Stimulated activated CD4-positive, alpha-beta T cell treated with anti-CD3 and anti-CD28 coated beads, Interleukin-15, amount 100 ng/mL, for 1 hour (primary cell): ENCODE measurements at places on chromosomes 1 and 21.

GRCh38 chr1:198119906-198120305 is 36.9 kb upstream of the NEK7 start:
- no peak for DNase-seq

GRCh38 chr1:66300972-66301451 is 232.9 kb upstream of the SGIP1 start:
- no peak for DNase-seq

- no peak for DNase-seq
Observed at GRCh38 chr1:68976916-68977610, 480.2 kb upstream of the DEPDC1 start.

DNA sequence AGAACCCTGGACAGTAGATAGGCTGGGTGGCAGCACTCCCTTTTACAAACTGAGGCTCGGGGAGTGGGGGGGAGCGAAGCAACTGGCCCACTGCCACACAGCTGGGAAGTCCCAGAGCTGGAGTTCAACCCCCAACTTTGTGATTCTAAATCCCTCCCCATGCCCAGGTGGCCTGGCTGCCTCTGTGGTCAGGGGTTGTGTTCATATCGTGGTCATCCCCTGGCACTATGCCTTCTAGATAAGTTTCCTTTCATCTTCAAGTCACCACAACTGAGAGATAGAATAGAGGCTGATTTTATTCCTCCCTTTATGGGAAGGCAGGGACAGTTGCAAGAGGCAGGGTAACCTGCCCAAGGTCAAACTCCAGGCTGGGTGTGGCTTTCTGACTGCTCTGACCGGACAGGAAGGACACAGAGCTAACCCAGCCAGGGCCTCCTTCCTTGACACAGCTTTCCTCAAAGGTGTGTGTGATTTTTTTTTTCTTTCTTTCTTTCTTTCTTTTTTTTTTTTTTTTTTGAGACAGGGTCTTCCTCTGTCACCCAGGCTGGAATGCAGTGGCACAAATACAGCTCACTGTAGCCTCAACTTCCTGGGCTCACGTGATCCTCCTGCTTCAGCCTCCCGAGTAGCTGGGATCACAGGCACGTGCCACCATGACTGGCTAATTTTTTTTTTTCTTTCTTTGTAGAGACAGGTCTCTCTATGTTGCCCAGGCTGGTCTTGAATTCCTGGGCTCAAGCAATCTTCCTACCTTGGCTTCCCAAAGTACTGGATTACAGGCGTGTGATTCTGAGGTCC is 18.4 kb upstream of the TNFRSF1B start:
- DNase-seq = no peak

- no peak for DNase-seq
Observed at GRCh38 chr1:161940866-161941591, 82.6 kb downstream of the OLFML2B start.

DNA sequence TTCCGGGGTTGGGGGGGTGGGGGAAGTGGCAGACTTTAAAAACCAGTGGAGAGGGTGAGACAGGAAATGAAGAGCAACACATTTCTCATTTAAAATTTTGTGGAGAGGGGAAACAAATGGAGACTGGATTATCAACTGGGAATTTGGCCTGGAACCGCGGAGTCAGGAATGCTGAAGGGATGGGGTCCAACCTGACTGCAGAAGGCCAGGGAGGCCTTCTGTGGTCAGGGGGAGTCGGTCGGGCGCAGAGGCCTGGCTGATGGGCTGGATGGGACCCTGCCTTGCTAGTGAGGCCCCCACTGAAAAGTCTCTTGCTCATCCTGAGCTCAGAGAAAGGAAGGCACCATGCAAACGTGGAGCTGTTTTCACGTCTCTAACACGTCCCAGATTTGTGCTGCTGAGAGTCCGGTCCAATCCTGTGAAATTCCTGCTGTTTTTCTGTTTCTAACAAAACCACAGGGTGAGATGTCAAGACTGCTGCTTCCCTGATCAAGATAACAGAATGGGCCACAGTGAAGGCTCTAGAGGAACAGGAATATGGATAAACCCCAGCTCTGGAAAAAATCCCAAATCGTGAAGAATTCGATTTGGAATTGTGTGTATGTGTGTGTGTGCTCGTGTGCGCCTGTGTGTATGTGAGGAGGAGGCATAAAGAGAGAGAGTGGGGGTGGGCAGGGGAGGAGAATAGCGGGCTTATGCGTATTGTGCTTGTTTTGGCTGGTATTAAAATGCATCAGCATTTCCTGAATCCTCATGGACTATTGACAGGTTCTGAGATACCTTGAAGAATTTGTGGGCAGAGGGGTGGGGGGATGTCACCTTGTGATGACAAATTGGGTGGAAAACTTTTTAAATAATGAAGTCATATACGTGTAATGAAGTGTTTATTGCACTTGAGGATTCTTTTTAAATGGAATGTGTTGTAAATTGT is 117.4 kb downstream of the NGF start:
- no peak for DNase-seq

DNA sequence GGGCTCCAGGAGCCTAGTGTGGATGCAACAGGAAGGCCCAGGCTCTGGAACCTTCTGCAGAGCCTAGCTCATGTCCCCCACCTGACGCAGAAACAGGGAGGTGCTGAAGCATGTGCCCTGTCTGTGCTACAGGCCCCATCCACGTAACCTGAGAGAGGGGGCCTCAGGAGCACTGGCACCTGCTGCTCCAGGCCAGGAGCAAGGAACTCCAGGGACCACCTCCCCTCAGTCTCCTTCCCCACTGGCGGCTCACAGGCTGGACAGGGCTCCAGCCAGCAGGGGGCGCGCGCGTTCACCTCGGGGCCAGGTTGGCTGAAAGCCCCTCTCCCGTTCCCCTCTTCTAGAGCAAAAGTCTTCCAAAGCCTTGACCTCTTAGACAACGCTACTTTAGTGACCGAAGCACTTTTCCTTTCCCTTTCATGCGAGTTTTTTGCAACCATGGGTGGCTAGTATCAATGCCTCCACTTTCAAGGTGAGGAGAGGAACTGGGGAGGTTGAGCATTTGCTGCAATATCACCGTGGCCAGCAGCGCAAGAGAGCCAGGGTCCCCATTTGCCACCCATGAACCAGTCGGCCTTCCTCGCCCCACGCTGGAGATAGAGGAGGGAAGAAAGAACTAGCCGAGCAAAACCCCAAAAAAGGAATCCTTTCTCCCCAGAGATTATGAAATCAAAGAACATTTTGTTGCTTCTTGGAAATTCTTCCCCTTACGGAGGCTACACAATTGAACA is 52.4 kb upstream of the GPR157 start:
- peak; percentile 46 for DNase-seq

GRCh38 chr1:154747740-154748404 is 122.2 kb downstream of the KCNN3 start:
- peak; percentile 15 for DNase-seq

- DNase-seq = no peak
Observed at GRCh38 chr1:98001764-98002163, 80.9 kb upstream of the DPYD start.

- no peak for DNase-seq
Observed at GRCh38 chr21:44017601-44018000, 5.5 kb downstream of the TRAPPC10 start.

DNA sequence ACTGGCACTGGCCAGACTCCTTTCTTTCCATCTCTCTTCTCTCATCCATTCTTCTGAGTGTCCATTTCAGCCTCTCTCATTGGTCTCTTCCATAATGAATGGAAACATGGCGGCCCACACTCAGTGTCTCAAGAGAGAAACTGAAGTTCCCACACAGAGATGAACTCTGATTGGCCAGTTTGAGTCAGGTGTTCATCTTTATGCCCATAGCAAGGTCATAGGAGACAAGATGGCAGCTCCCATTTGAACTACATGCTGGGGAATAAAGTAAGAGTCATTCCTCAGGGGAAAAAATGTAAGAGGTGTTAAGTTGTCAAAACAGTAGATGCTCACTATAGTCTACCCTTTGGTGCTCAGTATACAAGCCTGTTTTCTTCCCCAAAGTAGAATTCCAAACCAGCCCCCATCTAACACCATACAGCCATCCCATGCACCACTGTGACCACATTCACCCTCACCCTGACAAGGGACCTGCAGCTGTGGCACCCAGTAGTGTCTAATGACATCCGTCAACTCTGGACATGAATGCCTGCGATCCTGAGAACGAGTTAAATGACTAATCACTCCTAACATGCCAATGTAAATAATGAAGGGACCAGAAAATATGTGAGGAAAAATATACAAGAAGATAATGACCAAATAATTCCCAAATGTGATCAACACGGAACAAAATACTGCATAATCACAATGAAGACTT is 12.4 kb downstream of the CDA start:
- DNase-seq = no peak

DNA sequence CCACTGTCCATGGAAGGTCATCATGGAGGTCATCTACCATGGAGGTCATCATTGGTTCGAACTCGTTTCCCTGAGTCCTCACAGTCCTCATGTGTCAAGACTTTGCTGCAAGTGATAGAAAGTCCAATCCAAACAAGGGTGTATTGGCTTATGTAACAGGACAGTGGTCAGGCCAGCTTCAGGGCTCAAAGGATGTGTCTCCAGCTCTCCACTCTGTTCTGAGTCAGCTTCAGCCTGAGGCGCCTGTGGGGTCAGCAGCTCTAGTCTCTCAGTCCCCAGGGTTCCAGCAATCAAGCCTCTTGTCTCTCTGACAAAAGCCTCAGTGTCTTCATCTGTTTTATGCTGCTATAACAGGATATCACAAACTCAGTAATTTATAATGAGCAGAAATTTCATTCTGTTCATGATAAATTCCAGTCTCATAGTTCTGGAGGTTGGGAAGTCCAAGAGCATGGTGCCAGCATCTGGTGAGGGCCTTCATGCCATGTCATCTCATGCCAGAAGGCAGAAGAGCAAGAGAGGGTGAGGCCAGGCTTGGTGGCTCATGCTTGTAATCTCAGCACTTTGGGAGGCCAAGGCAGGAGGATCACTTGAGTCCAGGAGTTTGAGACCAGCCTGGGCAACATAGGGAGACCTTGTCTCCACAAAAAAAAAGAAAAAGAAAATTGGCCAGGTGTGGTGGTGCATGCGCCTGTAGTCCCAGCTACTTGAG is 19.5 kb downstream of the A3GALT2 start:
- DNase-seq = no peak

DNA sequence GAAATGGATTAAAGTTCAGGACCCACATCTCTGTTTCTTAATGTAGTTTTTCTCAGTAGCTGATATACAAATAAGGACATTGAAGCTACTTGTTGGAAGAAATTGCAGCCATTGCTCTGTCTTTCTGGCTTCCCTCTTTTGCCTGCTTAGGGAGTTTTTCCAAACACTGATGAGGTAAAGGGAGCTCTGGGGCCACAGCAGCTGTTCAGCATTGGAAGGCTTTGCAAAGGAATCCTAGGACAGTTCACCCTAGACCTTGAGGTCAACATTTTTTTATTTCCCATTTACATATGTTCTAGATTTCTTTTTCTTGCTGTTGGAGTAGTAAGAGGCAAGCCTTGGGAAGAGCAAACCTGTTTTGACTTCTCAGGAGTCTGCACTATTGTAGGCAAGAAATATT is 126.9 kb upstream of the PLPPR5 start:
- no peak for DNase-seq

DNA sequence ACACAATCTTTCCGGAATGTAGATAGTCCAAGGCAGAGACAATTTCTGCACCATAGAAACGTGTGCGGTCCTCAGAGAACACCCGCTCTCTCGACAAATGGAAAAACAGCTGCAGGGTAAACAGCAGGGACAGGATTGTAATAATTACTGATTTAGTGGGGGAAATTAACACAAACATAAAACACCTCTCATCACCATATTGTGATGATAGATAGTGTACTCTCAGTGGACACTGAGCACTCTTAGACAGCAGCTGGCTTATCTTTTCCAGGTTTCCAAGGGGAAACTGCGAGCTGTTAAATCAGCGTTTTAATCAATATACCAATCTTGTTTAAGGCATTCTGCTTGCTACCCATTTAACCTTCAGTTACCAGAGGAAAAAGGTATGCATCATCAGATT is 277.1 kb downstream of the AKT3 start:
- no peak for DNase-seq

- DNase-seq = no peak
Observed at GRCh38 chr1:206962272-206962671, 8.0 kb downstream of the FCAMR start.

GRCh38 chr1:36114371-36114770 is 10.7 kb downstream of the COL8A2 start:
- no peak for DNase-seq

DNA sequence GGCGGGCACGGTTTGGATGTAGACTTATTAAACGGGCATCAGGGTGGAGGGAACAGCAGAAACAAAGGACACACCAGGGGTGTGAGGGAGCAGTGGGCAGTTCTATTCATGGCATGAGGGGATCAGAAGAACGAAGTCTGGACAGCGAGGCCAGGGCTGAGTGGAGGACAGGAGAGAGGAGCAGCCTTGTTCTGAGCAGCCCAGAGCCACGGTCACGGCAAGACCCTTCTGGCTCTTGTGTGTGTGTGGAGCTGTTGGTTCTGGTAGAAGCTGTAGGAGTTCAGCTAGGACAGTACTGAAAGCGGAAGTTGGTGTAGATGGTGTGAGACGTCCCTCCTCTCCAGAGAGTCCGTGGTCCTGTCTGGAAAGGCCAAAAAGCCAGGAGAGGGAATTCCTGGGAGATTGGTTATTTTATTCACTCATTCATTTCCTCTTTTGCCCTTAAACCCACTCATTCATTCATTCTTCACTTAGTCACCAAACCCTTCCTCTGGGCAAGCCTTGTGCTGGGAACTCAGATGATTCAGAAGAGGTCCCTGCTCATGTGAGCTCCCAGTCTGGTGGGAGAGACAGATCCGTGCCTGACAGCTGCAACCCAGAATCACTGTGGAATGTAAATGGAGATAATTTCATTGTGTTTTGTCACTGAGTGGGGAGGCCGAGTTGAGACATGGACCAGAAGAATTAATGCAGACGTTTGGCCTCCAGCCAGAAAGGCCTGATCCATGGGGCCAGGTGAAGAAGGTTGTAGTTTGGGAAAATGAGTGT is 4.1 kb upstream of the ACOT11 start:
- no peak for DNase-seq

DNA sequence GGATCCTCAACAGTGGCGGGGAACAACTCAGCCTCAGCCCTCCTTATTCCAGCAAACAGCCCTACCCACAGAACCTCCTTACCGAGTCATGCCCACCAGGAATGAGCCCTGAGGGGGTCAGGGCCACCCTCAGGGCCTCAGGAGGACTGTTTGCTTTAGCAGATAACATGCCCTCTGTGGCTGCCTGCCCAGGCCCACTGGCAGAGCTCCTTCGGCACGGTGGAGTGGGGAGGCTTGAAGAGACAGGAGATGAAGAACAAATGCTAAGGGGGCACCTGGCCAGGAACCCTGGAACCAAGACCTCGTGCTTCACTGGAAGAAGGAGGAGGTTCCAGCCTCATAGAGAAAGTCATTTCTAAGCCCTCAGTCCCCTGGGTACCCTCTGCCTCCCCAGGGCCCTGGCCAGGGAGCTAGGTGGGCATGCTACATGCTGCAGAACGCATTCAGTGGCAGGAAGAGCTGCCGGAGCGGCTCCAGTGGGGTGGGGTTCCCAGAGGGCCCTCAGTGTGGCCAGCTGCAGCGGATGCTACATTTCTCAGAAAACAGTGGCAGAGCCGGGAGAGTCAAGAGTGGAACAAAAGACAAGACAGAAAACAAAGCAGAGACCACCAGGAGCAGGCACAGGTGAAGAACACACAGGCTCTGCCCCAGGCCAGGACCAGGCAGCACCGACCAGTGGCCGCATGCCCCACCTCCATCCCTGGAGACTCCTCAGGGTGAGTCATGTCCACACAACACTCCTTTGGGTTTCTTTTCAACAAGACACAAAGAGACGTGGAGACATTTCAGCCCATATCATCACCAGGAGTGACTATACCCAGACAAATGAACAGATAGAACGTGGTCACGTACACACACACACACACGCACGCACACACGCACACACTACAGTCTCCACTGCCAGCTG is 39.8 kb downstream of the RIMS3 start:
- no peak for DNase-seq

- DNase-seq = no peak
Observed at GRCh38 chr1:4736254-4736653, 81.8 kb downstream of the AJAP1 start.
